ENCODE measurements at places on chromosomes 2 and 18.

DNA sequence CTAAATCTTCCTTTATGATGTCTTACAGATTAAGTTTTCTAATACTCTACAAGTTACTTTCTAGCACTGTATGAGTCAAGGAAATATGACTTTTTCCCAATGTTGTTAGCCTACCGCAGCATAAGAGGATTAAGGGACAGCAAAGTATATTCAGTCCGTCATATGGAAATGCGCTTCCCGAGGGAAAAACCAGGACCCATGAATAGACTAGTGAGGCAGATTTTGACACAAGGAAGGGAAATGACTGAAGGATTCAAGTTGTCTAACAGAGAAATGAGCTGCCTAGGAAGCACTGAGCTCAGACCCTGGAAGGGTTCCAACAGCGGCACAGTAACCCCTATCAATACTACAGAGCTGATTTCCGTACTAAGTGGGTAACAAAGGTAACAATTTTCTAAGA, 12.0 kb downstream of the SEPTIN10 start:
- DNase-seq = no peak

DNA sequence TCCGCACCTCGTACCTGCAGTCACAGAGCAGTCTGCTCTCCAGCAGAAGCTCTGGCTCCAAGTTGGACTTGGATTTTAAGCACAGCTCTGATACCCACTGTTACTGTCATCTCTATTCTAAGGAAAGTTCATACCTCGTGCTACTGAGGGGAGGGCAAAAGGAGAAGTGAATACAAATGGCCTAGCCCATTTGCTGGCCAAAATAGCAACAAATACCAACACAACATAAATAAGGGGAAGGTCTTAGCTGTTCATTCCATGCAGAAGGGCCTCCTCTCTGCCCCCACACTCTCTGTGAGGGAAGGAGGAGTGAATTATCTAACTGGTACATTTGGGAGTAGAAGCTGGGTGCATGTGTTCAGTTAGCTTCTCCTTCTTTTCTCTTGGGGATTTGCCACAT, 739.4 kb upstream of the RAB6C start:
- DNase-seq = no peak

- DNase-seq = peak; percentile 35
Measured at GRCh38 chr18:50944245-50944932, 23.5 kb upstream of the ELAC1 start.

GRCh38 chr18:76263046-76264005, 231.7 kb downstream of the ZNF516 start:
- DNase-seq = no peak

DNA sequence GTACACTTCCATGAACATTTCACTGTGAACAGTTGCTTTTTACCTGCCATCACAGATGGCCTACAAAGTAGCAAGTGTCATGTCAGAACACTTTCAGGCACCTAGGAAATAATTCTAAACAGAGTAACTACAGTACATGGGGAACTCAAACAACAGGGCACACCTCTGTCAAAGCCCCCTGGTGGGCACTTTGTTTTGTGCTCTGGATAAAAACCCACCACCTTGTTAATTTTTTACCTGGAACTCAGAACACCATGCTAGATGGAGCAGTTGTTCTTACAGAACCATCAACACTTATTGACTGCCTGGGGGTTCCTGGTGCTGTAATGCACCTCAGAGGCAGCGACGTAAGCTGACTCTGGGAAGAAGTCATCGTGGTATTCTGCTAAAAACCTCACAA, 2.3 kb downstream of the MSL3B start:
- DNase-seq = no peak

GRCh38 chr18:50151926-50152325, 43.0 kb downstream of the MYO5B start:
- no peak for DNase-seq

- peak; percentile 29 for DNase-seq
Measured at GRCh38 chr2:119264781-119265692, 41.4 kb downstream of the STEAP3 start.

GRCh38 chr2:212033888-212034287, 504.7 kb downstream of the ERBB4 start:
- DNase-seq = no peak

GRCh38 chr2:190804182-190804795, 76.3 kb upstream of the GLS start:
- DNase-seq = no peak

GRCh38 chr2:235925250-235925919, 242.8 kb downstream of the GBX2 start:
- no peak for DNase-seq

DNA sequence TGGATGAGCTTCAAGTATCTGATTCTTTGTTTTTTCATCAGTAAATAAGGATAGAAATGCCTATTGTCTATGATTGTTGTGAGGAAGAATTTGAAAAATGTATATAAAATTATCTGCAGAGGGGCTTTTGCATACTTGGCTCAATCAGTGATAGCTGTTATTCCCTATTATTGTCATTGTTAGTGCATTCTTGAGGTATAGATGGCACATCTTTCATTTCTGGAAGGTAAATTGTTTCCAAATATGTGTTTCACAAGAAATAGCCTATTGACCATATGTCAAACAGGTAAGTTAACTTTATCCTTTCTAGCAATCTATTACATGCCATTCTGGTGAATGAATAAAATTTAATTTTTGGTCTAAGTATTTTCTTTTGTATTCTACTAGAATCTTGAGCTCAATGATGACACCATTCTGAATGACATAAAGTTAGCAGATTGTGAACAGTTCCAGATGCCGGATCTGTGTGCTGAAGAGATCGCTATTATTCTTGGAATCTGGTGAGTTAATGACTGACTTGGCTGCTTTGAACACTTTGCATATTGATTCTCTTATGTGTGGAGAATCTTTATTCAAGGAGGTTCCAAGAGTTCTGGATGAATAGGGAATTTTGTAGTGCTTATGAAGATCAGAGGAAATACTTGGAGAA, 44.2 kb downstream of the TTC27 start:
- DNase-seq = no peak

- DNase-seq = no peak
Measured at GRCh38 chr2:238139196-238140039, 950 bp downstream of the KLHL30 start.

DNA sequence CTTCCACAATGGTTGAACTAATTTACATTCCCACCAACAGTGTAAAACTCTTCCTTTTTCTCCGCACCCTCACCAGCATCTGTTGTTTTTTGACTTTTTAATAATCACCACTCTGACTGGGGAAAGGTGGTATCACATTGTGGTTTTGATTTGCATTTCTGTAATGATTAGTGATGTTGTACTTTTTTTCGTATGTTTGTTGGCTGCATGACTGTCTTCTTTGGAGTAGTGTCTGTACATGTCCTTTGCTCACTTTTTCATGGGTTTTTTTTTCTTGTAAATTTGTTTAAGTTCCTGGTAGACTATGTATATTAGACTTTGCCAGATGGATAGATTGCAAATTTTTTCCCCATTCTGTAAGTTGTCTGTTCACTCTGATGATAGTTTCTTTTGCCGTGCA, 574.8 kb downstream of the KCNJ3 start:
- DNase-seq = no peak

DNA sequence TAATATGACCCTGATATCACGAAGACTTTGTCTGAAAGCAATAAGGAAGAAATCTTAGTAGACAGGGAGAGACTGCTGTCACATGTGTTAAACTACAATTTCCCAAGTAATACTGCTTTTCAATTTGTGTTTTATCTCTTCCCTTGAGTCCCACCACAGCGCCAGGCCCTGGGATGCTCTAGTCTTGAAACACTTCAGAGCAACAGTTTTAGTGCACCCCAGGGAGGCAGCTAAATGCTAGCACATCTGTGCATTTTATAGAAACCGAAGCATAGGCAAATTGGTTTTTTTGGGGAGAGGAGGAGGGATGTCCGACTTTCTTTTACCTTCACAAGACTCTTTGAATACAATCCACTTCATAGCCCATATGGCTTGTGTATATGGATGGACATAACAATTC, 550.0 kb upstream of the SYT4 start:
- no peak for DNase-seq

DNA sequence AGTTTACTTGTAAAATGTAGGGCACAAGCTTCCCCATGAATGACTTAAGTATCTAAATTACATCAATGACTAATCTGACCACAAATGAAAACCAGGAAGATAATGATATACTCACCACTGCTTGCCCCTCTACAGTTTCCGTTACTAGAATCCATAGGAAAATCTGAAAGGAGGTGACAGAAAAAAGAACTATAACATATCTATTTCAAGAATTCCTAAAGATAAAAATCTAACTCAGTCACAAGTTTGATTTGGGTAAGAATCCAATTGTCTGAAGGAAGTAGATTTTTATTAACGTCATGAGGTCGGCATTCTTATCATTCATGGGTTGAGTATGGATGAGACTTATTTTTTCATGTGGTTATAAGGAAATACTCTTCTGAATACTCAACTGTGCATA, 7.8 kb downstream of the FRZB start:
- DNase-seq = no peak

GRCh38 chr18:50410894-50411293, 36.0 kb downstream of the SKA1 start:
- no peak for DNase-seq

GRCh38 chr2:83585250-83585649, 873.8 kb downstream of the SUCLG1 start:
- no peak for DNase-seq

DNA sequence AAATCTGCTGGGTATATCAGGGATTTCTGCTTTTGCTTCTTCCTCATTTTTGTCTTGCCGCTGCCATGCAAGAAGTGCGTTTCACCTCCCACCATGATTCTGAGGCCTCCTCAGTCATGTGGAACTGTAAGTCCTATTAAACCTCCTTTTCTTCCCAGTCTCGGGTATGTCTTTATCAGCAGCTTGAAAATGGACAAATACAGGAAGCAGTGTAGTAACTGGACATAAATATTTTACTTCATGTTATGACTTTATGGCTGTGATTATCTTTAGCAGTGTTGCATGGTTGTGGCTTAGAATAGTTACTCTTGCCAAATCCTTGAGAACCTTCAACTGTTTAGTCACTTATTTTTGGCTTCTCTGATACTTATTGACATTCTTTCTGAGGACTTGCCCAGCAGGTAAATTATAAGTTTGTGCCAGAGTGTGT, 66.2 kb upstream of the DLX2 start:
- DNase-seq = peak; percentile 20

GRCh38 chr2:194060269-194060668, 1596.8 kb upstream of the SLC39A10 start:
- DNase-seq = no peak

DNA sequence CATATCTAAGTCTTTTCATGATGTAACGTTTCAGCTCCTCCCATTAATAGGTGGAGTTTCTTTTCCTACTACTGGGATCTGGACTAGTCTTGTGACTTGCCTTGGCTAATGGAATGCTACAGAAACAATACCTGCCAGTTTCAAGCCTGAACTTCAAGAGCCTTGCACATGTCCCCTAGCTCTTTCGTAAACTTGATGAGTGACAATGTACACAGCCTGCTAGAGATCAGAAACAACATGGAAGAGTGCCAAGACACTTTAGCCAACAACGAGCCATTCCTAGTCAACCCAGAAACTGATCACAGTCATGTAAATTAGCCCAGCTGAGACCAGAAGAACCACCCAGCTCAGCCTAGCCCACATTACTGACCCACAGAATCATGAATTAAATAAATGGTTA, 24.8 kb upstream of the STK39 start:
- no peak for DNase-seq

- no peak for DNase-seq
Measured at GRCh38 chr2:226180281-226180884, 619.2 kb downstream of the IRS1 start.

- no peak for DNase-seq
Measured at GRCh38 chr18:48126240-48126639, 195.8 kb upstream of the SMAD2 start.

DNA sequence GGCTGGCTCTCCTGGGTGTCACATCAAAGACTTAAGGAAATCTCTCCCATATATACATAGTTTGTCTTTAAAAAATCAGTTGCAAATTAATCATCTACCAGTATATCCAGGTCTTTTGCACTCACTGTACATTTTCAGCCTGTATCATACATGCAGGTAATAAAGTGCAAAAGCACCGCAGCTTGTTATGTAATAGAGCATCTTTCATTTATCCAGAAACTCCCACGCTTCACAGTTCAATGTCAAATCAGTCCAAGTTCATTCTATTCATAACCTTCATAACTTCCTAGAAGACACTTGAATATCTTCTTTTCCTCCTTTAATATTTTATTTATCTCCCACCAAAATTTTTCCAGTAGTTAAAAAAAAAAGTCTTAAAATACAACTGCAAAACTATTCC, 89.6 kb upstream of the KCTD1 start:
- no peak for DNase-seq
